Small intestine (tissue), 16 donors: ENCODE measurements at places on chromosomes 5 and 9. TPM values are rescaled to one million over a fixed set of nuclear protein-coding genes. Genes with fewer than 3 reads are reported as not detected.

DNA sequence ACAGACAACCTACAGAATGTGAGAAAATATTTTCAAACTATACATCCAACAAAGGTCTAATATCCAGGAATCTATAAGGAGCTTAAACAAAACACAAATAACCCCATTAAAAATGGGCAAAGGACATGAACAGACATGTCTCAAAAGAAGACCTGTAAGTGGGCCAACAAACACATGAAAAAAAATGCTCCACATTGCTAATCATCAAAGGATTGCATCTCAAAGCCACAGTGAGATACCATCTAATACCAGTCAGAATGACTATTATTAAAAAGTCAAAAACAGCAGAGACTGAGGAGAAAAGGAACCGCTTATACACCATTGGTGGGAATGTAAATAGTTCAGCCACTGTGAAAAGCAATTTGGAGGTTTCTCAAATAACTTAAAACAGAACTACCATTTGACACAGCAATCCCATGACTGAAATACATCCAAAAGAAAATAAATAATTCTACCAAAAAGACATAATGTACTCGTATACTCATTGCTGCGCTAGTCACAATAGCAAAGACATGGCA lies 39.1 kb upstream of the C5orf63 start:
- DNase-seq: no peak

DNA sequence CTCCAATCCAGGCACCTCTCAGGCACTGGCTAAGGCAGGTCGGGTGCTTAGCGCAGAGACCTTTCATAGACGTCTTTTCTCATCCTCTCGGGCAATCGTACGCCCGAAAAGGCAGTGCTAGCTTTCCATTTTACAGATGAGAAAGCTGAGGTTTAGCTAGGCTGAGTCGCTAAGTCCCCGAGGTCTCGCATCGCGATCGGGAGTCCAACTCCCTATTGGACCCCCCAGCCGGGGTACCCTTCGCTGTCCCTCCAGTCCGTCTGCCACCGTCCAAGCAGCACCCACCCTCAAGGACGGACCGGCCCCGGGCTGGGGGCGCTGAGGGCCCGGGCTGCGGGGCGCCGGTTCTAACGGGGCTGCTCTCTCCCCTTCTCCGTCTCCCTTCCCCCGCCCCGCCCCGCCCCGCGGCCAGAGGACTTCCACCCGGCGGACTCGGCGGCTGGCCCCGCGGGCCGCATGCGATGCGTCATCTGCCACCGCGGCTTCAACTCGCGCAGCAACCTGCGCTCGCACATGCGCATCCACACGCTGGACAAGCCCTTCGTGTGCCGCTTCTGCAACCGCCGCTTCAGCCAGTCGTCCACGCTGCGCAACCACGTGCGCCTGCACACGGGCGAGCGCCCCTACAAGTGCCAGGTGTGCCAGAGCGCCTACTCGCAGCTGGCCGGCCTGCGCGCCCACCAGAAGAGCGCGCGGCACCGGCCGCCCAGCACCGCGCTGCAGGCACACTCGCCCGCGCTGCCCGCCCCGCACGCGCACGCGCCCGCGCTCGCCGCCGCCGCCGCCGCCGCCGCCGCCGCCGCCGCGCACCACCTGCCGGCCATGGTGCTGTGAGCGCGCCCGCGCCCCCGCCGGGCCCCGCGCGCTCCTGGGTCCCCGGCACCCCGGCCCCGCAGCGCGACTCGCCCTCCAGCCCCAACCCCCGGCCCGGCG lies 12.5 kb upstream of the EXOSC2 start:
- peak; percentile 95 for DNase-seq

DNA sequence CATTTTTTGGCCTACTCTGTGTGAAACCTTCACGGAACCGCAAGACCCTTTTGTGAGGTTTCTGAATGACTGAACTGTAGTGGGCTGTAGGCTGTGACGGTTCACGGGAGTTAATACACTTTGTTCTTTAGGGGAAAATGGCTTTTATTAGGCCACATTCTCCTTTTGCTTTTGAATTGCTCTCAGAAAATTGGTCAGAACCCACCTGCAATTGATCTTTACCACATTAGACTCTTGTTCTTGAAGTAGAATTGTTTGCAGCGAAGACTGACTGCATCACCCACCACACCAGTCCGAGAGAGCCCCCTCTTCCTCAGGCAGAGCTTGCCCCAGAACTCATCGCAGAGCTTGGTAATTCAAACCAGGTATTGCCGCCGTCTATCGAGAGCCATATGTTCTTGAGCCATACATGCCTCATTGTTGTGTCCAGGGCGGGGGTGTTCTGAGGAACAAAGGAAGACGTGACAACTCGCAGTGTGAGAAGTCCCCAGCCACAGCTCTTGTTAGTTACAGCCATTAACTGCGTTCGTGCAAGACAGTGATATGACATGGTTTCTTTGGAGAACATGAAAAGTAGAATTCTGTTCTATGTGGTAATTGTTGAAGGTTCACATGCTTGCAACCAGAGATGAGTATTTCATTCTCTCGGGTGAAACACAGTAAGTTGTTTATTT lies 166.4 kb upstream of the OTULINL start:
- no peak for DNase-seq

SPINK1 gene
- 258 TPM for polyA plus RNA-seq

C9orf50 gene
- 0.09 TPM for polyA plus RNA-seq

DNA sequence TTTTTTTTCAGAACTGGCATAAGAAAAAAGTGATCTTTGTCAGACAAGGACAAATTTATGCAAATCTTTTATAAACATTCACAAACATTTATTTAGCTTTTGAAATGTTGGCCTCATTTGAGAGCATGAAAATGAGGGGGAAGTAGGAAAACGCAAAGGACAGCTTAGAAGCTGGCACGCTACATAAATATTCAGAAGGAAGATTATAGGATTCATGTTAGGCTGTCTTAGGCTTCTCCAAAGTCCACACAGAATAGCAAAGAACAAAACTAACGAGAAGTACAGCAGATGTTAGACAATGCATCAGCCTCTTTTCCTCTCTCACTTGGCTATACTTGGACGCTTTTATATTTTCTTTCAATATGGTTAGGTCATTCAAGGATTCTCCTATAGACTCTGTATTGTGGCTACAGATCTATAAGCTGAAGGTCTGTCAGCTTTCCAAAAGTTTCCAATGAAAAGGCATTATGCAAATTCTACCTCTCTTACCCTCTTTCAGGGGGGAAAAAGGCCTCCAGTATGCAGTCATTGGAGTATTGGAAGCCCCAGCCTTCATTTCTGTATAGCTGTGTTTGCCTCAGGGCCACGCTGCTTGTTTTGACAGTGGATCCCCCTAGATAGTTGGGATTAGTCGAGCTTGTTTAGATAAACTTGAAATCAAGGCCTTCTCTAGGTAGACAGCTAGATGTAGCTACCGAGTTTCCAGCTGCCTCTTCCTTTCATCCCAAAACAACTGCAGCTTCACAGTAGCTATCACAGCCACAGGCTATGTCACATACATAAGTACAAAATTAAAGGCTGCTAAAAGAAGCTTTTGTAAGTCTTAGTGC lies 153.0 kb downstream of the DENND1A start:
- DNase-seq: no peak

DNA sequence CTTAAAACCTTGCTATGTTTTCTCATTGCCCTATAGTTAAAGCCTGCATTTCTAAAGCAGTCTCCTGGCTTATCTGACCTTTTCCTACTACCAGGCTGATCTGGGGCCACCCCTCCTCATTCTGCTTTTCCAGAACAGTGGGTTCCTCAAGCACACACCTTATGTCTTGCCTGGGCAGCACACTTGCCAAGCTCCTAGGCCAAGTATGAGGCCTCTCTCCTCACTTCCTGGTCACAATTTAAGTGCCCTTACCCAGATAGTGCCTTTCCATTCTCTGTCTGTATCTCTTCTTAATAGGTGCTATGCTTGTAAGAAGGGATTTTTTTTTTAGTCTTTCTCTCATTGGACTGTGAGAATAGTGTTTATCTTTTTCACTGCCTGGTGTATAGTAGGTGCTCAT lies 39.7 kb downstream of the HMGCS1 start:
- no peak for DNase-seq

DNA sequence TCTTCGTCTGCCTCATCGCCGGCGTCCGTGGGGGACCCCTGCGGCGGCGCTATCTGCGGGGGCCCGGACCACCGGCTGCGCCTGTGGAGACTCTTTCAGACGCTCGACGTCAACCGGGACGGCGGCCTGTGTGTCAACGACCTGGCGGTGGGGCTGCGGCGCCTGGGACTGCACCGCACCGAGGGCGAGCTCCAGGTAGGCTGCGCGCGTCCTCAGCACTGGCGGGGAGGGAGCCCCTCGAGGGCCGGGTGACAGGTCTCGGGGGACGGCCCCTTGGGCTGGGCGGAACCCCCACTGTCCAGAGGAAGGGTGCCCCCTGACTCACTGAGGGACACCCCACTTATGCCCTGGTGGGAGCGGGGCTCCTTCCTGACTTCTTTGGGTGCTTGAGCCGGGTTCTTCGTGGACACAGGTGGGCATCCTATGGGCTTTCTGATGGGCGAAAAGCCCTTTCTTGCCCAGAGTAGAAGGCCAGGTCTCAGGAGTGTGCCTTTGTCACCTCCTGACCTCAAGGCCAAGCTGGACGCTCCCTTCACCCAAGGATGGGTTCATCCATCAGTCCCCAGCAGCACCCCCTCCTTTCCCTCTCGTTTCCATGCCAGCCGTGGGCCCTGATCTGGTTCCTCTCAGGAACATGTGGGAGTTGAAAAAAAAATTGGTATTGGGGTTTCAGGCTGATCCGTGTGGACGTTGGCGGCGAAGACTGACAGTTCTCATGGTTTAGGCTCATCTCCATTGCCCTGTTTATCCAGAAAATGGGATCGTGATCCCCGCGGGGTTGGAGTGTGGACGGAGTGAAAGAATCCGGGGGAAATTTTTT lies 564 bp downstream of the SLC25A25 start:
- no peak for DNase-seq

GRCh38 chr5:133527311-133527710 lies 85.0 kb downstream of the FSTL4 start:
- no peak for DNase-seq

- DNase-seq: peak; percentile 62
Measured at GRCh38 chr9:33466565-33467495, 6.9 kb downstream of the NOL6 start.

- DNase-seq: no peak
Measured at GRCh38 chr5:58666598-58667581, 84.0 kb downstream of the RAB3C start.

GRCh38 chr5:160312134-160312959 lies at the start of gene CCNJL:
Gene CCNJL, minus strand, starts transcription at chr5:160312564. Its CDS starts 641 bp downstream, at chr5:160311923.
- DNase-seq: peak; percentile 35

TAF1L gene
- not detected for polyA plus RNA-seq

DNA sequence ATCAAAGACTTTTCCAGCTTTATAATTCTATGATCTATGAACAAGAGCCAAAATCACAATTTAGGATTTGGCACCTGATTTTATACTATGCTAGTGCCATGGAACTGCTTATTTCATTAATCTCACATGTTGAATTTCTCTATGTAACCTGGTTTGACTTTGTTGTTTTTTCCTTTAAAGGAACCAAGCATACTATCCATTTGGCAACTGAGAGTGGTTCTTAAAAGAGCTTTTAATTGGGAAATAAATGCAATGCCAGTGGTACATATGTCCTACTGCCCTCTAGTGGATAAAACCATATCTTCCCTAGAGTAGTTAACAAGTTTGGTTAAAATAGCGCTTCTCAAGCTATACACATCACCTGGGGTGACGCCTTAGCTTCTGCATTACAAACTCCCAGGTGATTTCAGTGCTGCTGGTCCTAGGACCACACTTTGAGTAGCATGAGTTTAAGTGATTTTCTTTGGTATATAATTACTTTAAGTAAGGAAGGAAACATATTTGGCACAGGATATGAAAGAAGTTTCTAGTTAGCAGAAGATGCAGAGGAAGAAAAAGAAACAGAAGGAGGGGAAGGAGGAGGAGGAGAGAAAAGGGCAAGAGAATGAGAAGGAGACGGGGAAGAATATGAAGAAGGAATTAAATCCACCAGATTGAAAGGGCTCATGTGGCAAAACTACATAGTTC lies 56.8 kb downstream of the FGF10 start:
- DNase-seq: no peak

DNA sequence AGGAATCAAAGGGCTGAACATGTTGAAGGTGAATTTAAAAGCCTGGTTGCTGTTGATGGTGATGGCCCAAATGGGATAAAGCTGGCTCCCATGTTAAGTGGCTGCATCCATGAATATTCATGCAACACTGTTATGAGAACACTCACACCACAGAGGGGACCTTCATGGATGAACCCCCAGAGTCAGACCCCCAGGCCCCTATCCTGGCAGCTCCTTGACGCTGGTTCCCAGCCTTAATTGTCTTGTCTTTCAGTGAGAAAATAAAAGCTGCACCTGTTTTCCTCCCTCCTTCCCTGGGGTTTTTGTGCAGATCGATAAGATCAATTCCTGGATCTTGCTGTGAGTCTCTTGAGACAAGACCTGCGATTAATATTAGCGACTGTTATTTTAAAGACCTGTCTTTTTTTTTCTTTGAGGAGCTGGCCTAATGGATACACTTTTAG lies 371.7 kb downstream of the ICE1 start:
- DNase-seq: no peak

DNA sequence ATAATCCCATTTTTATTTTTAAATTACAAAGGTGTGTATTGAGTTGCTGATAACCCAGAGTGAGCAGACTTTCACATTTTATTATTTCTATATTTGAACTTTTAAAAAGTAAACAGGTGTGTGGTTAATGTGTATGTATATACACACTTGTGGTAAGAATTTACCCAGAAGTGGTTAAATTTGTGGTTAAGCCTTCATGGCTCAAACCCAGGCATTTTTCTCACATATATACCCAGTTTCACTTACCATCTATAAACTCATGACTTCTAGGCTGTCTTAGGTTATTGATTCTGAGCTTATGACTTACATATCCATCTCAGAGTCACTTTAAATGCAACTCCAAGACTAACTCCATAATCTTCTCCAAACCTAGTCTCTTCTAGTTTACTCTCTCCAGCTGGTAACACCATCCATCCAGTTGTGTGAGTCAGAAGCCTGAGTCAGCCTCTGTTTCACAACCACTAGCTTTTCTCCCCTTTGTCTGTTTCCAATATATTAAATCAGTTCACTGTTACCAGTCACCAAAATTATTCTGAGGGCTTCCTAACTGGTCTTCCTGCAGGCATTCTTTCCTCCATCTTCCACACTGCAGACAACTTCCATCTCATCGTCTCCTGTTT lies 20.2 kb downstream of the ZBED3 start:
- no peak for DNase-seq

GRCh38 chr5:179763215-179763945 lies 30.4 kb upstream of the LTC4S start:
- DNase-seq: peak; percentile 79

INSL4 gene
- polyA plus RNA-seq: not detected

DNA sequence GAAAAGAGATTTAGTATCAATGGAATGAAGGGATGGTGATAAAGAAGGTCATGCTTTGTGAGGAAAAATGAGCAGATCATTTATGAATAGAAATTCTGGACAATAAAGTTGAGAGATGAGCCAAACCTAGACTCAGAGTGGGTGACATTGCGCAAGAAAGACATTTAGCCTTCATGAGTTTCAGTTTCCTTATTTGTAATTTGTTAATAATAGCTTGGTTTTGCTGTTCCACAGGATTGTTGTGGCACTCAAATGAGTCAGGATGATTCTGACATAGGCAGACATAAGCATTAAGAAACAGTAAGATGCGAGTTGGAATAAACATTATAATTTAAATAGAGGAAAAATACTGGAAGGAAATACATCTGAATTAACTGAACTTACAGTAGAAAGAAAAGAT lies 34.8 kb downstream of the ITGA2 start:
- no peak for DNase-seq
